ENCODE measurements at places on chromosomes 13 and 19. TPM values are rescaled to one million over a fixed set of nuclear protein-coding genes. Genes with fewer than 3 reads are reported as not detected.

Gene CGB2
- polyA plus RNA-seq: not detected

- peak overlapping the region; percentile 77 for H3K4me3 ChIP-seq
- H3K27me3 ChIP-seq: no peaks in the 10 kb centered on the region
- no peak for DNase-seq
- H3K4me1 ChIP-seq: peaks cover 5% of the 10 kb centered on the region
- H3K27ac ChIP-seq: peak overlapping the region; percentile 88
- H3K36me3 ChIP-seq: no peaks in the 10 kb centered on the region
Measured at GRCh38 chr13:20772401-20773131, 1.2 kb downstream of the EEF1AKMT1 start.

DNA sequence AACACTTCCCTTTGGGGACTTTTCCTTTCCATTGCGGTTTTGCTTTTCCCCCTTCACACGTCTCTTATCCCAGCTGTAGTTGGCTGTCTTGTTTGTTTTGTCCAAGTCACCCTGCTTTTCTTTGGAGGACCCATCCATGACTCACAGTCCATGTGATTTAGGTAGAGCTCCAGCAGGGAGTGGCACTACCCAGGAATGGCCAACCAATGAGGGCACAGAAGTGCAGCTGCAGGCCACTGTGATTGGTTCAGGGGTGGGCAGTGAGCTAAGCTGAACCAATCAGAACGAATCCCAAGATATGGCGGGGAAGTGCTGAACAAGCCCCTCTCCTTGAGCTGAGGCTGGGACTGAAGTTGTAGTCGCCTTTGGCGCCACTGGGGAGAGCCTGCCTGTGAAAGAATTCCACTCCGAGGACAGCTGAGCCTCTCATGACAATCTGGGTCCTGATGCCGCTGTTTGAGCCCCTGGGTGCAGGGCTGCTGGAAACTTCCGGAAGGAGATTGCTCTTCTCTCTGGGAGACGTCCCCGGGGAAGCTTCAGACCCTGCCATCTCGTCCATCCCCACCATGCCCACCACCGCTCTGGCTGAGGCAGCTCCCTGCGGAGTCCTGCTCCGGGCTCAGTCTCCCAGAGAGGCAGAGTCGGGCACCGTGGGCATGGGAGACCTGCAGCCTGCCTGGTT lies 62.9 kb upstream of the URI1 start:
- peaks cover 7% of the 10 kb centered on the region for H3K4me1 ChIP-seq
- no peaks in the 10 kb centered on the region for H3K27me3 ChIP-seq
- no peak overlapping the region for H3K27ac ChIP-seq
- no peaks in the 10 kb centered on the region for H3K36me3 ChIP-seq

- H3K4me3 ChIP-seq: peak overlapping the region; percentile 73
- peak; percentile 43 for DNase-seq
- H3K27ac ChIP-seq: peak overlapping the region; percentile 77
- no peaks in the 10 kb centered on the region for H3K27me3 ChIP-seq
Measured at GRCh38 chr13:52599848-52600603, 42.2 kb upstream of the HNRNPA1L2 start.

GRCh38 chr19:8244442-8244841 lies 35.3 kb downstream of the CERS4 start:
- no peak for DNase-seq
- H3K36me3 ChIP-seq: peaks cover 9% of the 10 kb centered on the region
- H3K4me1 ChIP-seq: peaks cover 17% of the 10 kb centered on the region
- no peak overlapping the region for H3K4me3 ChIP-seq
- no peak overlapping the region for H3K27ac ChIP-seq
- H3K27me3 ChIP-seq: no peaks in the 10 kb centered on the region

DNA sequence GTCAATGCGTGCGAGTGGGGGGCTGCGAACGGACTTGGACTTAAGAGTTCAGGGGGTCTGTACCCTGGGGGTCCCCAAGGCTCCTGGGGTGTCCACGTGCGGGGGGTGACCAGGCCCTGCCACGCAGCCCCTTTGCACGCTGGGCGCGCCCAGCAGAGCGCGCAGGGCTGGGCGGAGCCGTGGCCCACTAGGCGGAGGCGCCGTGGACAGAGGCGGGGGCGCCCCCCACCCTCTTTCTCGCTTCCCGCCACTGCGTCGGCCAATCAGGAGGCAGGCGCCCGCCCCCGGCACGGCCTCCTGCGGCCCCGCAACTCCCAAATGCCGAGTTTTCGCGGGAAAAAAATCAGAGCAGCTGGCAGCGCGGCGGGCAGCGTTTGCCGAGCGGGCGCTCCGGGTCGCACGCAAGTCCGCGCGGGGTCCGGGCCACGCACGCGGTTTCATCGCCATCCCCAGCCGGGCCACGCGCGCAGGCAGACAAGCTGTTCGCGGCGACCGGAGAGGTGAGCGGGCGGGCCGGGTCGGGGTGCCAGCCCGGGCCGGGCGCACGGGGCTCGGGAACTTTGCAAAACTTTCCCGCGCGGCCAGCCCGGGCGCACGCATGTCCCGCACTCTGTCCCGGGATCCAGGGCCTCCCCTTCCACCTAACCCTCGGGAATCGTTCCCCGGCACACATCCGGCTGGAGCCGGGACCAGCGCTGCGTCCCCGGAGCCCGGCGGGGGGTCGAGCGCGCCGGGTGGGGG lies at the start of gene UHRF1:
UHRF1 (plus strand) TSS at position 346 of the 741 bp plus-strand sequence. CDS start 1,385 bp downstream, outside the sequence.
- peaks cover 39% of the 10 kb centered on the region for H3K4me1 ChIP-seq
- H3K27me3 ChIP-seq: no peaks in the 10 kb centered on the region
- peak within 1 kb of the TSS; percentile 52 for H3K4me3 ChIP-seq
- H3K27ac ChIP-seq: no peak within 1 kb of the TSS
- peaks cover 3% of the 10 kb centered on the region for H3K36me3 ChIP-seq

Data from spinal cord (tissue), 10 donors.